ENCODE measurements at places on chromosomes 7 and 10.
A peak's percentile ranks its signal among the peaks of the same experiment; 100 is the strongest.

GRCh38 chr7:111775206-111775605 lies 212.9 kb upstream of the IMMP2L start:
- no peak for DNase-seq

DNA sequence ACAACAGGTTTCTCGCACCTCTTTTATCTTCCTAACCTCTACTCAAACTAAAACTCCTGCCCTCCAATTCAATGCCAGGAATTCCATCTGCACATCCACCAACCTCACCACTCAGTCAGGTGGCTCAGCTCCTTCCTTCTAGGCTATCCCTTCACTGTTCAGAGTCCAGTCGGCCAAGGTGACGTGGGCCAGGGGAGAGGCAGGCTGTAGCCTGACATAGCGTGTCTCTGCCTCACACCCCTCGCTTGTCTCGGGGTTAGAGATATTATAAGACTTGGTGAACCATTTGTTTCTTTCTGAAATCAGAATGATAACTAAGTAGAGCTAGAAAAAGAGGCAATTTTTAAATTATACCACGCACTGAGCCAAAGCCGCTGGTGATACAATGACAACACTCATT lies 31.1 kb downstream of the HIPK2 start:
- DNase-seq: no peak

DNA sequence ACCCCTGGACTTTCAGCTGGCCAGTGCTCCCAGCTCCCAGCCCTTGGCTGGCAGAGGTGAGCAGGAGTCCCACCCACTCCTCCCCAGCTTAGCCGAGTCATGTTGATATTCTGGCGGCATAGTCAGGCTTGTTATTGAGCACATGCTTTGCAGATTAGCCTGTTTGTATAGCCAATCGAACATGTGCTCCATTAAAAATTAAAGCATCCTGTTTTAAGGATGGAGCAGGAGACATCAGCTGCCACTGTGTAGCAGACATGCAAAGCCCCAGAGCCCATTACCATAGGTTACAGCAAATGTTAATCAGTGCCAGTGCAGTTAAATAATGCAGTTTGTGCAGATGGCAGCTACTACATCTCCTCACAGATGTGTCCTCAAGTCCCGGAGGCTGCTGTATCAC lies 574.6 kb upstream of the GALNT17 start:
- no peak for DNase-seq

DNA sequence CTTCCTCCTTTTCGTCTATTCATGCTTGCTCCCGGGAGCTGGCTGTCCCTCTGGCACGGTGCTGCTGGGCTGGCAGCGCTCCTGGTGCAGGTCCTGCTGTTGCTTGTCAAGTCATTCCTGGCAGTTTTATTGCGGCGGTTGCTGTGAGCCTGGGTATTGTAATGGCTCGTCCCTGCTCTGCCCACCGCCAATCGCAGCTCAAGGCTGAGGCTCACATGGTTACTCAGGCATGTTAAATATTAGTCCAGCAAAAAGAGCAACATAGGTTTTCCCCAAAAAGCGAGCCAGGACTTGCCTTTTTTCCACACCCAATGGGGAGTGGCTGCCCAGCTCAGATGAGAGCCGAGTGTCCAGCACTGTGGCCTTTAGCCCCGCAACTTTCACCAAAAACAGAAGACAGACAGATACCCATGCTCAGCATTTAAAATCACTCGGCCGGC lies 492.9 kb upstream of the FOXK1 start:
- DNase-seq: no peak

GRCh38 chr7:133389727-133390126 lies 136.8 kb downstream of the EXOC4 start:
- no peak for DNase-seq

DNA sequence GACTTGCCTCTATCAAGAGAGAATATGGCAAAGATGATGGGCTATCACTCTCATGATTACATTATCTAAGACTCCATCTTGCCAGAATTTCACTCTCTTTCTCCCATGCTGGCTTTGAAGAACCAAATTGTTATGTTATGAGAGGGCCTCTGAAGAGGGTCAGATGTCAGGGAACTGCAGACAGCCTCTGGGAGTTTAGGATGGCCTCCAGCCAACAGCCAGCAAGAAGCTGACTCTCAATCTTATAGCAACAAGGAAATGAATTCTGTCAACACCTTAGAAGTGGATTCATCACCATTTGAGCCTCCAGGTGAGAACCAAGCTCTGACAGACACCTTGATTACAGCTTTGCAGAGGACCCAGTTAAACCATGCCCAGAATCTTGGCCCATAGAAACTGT lies 33.6 kb downstream of the ZNF22 start:
- DNase-seq: no peak

DNA sequence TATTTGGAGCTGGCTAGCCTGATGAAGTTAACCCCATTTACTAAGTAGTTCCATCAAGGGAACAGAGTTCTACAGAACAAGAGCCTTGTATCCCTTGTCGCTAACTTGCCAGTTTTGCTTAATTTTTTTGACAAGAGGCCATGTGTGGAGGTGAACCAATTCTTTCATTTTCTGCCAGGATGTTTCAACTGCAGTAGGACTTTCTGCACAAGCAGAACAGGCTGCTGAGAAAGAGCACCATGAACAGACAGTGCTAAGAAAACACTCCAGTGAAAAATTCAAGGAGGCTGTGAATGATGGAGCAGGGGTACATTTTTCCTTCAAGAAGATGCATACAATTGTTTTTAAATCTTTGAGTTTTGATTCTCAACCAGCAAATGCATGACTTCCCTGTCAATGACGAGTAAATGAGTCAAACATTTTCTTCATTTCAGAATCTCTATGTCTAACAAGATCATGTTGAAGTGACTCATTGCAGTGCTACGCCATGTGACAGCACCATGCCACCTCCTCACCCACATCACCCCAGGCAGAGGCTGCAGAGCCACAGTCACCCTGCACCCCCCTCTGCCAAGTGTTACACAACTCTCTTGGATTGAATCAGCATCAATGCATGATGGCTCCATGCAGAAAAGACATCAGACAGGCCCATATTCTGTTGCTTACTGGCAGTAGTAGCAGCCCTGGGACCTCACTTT lies 193.1 kb downstream of the COBL start:
- peak; percentile 93 for DNase-seq

DNA sequence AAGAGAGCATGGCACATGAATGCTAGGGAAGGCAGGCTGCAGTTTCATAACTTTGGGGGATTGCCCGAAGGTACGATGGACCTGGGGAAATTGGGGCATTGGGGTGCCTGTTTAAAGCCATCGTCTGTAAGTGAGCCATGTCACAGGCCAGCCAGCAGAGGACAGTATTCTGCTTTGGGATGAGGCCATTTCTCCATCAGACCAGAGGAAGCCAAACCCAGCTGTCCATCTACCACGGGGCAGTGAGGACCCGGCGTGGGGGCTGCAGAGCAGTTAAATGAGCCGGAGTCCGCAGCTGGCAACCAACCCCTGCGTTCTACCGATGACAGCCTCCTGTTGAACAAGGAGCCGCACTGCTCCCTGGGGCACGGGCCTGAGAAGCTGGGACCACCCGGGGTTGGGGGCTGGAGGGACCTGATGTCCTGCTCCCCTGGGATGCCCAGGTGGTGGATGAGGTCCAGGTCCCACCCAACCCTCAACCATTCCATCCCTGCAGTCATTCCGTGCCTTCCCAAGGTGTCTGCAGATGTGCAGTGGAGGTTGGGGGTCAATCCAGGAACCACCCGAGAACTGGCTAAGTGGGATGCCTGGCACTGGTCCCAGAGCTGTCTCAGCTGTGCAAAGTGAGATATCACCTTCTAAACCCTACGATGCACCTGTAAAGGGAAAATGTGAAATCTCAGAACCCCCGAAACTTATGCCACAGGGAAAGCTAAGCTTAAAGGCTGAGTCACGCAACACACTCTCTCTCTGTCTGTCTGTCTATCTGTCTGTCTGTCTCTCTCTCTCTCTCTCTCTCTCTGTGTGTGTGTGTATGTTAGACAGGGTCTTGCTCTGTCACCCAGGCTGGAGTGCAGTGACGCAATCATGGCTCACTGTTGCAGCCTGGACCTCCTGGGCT lies 12.1 kb upstream of the RHBDD2 start:
- peak; percentile 80 for DNase-seq

GRCh38 chr7:157844141-157844540 lies 507.3 kb downstream of the DNAJB6 start:
- no peak for DNase-seq

DNA sequence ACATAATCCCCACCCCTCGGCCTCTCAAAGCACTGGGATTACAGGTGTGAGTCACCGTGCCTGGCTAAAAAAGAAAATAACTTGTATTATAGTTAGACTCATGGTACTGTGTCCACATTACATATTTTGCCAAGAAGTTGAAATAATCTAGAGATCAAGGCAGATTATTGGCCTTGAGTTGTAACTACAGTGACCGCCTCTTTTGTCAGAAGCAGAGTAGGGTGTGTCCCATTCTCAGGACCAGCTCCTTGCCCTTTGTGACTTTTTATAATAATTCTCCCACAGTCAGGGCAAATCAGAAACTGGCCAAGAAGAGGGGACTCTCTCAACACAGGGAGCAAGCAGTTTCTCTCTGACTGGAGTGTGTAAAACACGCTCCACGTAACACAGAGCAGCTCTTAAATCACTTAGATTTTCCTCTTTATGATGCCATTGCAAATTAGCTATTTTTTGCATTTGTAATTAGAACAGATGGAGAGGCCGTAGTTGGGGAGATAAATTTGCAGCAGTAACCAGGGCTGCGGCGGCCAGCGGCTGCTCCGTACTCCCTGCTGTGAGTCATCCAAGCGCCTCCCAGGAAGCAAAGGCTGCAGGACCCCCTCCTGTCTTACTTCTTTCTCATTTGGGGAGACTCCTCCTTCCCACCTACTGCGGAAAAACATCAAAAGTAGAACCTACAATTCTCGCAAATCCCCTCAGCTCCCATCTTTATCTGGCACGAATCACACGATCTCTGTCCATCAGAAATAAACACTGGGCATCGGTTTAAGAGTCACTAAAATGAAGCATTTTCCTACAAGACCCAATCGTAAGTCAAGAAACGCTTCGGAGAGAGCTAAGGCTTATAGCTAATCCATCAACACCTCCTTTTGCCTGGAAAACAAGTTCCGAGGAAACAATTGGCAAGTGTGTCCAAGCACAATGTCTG lies 32.1 kb upstream of the MSRB2 start:
- DNase-seq: no peak

- no peak for DNase-seq
Observed at GRCh38 chr10:45416603-45417002, 42.6 kb downstream of the ALOX5 start.

DNA sequence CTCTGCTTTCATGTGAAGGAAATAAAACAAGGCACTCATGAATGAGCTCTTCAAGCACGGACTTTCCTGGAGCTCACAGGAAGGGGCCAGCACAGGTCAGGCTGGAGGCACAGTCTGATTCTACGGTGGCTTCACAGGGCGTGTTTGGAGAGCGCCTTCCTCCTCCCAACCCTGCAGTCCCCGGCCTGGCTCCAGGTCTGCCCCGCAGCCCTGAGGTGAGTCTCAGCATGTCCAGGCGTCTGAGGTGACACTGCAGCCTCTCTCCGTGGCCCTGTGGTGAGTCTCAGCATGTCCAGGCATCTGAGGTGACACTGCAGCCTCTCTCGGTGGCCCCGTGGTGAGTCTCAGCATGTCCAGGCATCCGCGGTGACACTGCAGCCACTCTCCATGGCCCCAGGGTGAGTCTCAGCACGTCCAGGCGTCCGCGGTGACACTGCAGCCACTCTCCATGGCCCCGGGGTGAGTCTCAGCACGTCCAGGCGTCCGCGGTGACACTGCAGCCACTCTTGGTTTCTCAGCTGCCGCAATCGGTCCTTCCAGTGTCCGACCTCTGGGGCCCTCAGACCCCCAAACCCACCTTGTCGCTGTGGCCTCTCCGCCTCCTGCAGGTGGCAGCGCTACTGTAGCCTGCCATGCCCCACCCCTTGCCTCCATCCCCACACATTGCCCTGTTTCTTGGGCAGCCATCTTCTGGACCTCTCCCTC lies 381.7 kb downstream of the DNAJB6 start:
- no peak for DNase-seq

DNA sequence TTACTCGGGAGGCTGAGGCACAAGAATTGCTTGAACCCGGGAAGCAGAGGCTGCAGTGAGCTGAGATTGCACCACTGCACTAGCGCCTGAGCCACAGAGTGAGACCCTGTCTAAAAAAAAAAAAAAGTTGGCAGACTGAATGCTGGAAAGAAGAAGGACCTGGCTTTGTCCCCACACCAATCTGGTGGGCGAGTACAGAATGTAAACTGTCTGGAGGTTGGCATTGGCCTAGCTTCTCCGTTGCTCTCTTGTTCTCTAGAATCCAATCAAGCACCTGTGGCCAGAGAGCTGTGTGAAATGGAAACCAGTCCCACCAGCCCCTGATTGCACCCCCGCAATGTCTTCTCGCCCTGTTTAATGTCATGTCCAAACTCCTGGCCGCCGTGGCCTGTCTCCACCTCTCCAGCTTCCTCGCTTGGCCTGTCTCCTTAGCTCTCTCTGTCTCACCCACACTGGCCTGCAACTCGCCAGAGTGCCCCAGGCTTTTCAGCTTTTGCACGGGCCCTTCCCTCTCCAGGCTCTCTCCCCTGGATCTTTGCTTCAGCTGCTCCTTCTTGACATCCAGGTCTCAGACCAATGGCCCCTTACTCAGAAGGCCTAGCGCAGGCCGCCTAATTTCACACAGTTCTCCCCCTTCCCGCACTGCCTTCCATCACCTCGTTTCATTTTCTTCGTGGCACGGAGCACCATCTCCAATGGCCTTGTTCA lies 670 bp upstream of the AGK start:
- DNase-seq: no peak

DNA sequence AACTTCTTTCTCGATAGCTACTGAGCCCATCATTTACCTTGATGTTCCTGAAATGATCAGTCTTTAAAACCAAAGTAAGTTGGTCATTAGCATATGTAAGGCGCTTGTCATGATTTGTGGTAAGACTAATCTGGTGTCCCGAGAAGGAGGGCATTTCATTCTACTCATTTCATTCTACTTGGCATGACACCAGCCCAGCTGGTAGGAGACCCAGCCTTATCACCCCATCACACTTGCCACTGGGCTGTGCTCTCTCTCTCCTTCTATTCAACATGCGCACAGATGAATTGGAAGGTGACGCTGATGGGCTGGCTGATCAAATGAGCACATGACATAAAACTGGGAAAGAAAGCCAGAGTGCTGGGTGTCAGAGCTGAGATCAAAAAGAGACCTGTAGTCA lies 65.7 kb downstream of the CRTAC1 start:
- DNase-seq: no peak

Measured in inflammatory macrophage (primary cell).